GM23338 (cell line): ENCODE measurements at places on chromosomes 4 and X. TPM values are rescaled to one million over a fixed set of nuclear protein-coding genes. Genes with fewer than 3 reads are reported as not detected.

Gene NALF2
- 8.0 and 10.5 TPM in 2 replicates for total RNA-seq

- no peak for DNase-seq
These were observed 30.3 kb downstream of the ARAP2 start for GRCh38 chr4:36213977-36214376.

Gene SPATA4
- total RNA-seq = not detected in 2 replicates

- no peak for DNase-seq
These were observed 95.8 kb downstream of the RNF150 start for GRCh38 chr4:141037446-141037845.

GRCh38 chr4:159105761-159106243 lies 2.9 kb downstream of the RAPGEF2 start:
- DNase-seq = peak; percentile 21

DNA sequence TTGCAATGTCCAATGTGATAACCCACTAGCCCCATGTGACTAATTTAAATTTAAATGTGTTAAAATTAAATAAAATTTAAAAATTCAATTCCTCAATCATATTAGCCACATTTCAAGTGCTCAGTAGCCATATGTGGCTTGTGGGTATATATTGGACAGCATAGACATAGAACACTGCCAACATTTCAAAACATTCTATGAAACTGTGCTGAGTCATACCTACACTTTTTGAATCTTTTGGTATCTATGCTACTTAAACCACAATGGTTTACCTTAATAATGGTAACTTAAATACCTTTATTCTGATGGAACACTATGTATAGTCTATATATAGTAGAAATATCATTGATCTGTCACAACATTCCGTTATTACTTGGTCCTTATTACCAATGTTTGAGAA lies 223.4 kb upstream of the ATOH1 start:
- DNase-seq = no peak

DNA sequence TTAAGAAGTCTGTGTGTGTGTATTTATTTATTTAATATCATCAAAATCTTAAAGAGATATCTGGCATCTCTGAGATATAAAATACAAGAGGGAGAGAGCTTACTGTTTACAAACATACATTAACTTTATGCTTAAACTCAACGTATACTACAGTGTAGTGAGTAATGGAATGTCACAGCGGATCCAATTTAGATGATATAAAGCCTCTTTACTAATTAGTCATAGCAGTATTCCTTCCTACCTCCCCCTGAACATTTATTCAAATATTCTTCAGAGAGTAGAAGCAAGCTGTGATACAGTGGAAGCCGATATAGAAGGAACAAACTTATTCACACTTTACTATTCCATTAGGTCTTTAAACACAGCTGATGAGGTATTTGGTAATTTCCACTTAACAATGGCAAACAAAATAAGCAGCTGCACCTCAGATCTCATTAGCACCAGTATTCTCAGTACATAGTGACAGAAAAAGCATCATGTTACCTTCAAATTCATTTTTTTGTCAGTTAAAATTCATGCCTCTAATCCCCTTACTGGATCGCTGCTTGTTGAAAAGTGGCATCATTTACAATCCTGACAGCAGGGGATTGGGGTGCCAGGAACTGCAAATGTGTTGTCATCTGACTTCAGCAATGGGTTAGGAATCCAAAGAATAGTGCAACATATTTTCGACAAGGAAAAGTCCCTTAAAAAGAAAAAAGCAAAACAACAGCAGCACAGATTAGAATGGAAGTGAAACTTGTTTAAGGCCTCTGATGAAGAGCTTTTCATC lies 658.7 kb upstream of the EPHA5 start:
- DNase-seq = no peak

GRCh38 chr4:186286581-186286980 lies 20.6 kb downstream of the F11 start:
- no peak for DNase-seq

DNA sequence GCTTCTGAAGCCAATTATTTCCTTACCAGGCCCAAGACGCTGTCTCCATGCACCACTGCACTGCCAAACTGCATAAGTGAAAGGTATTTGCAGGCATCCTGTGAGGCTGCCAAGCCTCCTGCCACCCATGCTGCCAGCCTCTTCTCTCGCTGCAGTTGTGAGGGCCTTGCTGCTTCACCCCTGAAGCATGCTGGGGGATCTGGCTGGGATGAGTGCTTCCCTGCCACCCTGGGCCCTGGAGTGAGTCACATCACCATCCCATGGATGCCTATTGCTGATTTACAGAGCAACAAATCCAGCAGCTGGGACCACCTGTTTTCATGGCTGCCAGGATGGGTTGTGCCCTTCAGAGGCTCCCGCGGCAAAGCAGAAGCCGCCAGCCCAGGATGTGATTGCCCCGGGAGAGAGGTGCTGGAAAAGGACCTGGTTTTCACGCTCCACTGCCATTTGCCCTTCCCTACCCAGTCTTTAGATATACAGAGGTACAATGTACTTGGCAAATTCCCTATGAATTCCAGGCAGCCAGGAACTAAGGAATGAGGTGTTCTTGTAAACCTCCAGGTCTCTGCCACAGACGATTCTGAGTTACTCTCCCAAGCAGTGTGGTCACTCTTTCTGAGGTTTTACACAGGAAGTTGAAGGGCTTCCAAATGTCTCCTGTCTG lies 41.5 kb upstream of the PTCHD1 start:
- no peak for DNase-seq

GRCh38 chrX:136953867-136954787 lies 73.6 kb upstream of the RBMX start:
- peak; percentile 79 for DNase-seq

- no peak for DNase-seq
These were observed 23.1 kb downstream of the XKRX start for GRCh38 chrX:100905620-100906019.

- peak; percentile 80 for DNase-seq
These were observed 57.8 kb upstream of the XAGE1B start for GRCh38 chrX:52574416-52575275.

Gene FAM53A
- total RNA-seq = 1.6 and 3.1 TPM in 2 replicates

Gene STIM2
- 13.1 and 15.1 TPM in 2 replicates for total RNA-seq

- DNase-seq = no peak
These were observed 62.7 kb downstream of the TRIM2 start for GRCh38 chr4:153266988-153267387.

GRCh38 chr4:101960431-101960830 lies 169.9 kb downstream of the BANK1 start:
- no peak for DNase-seq

Gene OPRPN
- not detected in 2 replicates for total RNA-seq

GRCh38 chr4:48570646-48571220 lies 80.7 kb downstream of the ZAR1 start:
- no peak for DNase-seq

DNA sequence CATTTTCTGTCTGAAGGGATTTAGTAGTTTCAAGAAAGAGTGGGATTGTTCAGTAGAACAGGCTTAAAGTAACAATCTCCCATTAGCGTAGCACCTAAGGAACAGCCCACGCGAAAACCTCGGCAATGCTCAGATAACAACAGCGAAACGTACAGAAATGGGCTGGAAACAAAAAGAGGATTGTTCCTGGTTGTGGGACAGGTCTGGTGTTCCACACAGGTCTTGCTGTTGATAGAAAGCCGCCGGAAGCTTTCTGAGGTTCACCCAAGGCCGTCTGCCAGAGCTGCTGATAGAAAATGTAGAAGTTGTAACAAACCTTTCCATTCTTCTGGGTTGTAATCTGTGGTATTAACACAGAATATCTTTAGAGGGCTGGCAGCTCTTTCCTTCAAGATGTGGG lies 69.4 kb upstream of the CLCN4 start:
- DNase-seq = no peak

DNA sequence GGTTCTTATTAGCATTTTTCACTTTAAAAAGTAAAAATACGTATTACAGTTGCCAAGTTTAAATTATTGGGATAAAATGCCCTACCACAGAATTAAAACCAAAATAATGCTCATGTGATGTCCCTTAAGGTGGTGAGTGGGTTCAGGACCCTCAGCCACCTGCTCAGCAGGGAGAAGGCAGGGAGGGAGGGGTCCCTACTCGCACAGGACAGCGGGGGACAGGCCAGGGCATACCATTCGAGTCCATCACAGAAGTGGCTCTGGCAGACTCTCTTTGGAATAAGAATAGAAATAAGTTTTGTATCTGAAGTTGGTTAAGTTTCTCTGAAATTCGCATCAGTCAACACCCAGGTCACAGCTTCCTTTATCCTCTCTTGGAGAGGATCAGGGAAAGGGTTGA lies 37.7 kb downstream of the NOP14 start:
- no peak for DNase-seq
